Activated CD4-positive, alpha-beta T cell treated with anti-CD3 and anti-CD28 coated beads, Interleukin-2, amount 10 ng/mL, durations not matched to agents 24 days and 14 days (primary cell): ENCODE measurements at places on chromosomes 5 and 9. TPM values are rescaled to one million over a fixed set of nuclear protein-coding genes. Genes with fewer than 3 reads are reported as not detected.

Gene FAM170A
- not detected in 2 replicates for total RNA-seq

GRCh38 chr9:36728651-36729520, 156.2 kb downstream of the MELK start:
- peak; percentile 90 for DNase-seq

Gene TRAF1
- 164 and 166 TPM in 2 replicates for total RNA-seq

DNA sequence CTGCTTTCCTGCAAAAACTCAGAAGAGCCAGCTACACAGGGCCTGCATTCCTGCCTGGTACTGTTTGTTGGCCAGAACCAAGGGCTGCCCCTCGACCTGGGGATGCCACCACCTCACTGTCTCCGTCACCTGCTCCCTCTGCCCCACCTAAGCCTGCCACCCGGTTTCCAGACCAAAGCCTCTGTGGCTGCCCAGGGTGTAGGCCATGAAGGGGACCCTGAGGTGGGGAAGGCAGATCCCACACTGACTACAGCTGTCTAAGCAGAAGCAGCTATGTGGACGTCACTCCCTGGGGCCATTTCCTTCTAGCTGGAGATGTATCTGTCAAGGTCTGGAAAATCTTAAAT, 35.8 kb downstream of the RASGEF1C start:
- no peak for DNase-seq

Gene FOXD4L4
- not detected in 2 replicates for total RNA-seq

DNA sequence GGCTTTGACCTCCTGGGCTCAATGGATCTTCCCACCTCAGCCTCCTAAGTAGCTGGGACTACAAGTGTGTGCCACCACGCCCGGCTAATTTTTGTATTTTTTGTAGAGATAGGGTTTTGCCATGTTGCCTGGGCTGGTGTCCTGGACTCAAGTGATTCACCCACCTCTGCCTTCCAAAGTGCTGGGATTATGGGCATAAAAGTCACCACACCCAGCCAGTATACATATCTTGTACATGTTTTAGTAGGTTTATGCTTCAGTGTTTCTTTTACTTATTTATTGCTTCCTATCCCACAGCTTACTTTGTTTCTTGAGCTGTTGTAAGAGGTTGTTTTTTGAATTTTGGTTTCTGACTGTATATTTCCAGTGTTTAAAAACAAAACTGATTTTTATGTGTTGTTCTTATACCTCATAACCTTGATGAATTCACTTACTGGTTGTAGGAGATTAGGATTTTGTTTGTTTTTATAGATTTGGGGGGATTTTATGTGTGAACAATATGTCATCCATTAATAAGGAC, 12.9 kb downstream of the FBXW5 start:
- DNase-seq: no peak

Gene C1QTNF3
- total RNA-seq: 2.0 and 2.1 TPM in 2 replicates

Gene MYOT
- total RNA-seq: not detected in 2 replicates

DNA sequence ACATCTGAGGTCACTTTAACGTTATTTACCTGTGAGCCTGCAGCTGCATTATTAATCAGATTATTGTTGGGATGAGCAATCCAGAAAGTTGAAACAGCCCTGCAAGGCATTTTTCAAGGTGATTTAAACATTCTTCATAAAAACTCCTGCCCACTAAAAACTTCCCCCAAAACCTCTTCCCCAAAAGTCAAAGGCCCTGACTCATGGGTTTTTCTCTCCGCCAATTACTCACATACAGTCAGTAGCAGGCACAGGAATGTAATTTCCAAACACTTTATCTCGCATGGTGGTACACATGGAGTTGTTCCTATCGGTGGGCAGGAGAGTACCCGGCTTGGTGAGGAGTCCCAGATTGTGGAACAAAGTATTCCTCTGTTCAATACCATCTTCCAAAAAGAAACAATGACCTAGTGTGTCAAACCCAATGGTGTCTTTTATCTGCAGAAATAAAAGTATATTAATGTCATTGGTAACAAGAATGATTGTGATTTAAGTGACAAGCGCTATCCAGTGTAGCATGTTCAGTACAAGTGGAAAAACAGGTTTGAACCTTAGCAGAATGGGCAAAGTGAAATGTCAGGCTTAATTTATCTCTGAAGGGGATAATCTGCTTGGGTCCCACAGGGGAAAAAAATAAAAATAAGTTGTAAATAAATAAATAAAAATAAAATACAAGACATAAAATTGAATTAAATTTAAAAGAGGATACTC, 38.3 kb downstream of the CEMIP2 start:
- peak; percentile 32 for DNase-seq

DNA sequence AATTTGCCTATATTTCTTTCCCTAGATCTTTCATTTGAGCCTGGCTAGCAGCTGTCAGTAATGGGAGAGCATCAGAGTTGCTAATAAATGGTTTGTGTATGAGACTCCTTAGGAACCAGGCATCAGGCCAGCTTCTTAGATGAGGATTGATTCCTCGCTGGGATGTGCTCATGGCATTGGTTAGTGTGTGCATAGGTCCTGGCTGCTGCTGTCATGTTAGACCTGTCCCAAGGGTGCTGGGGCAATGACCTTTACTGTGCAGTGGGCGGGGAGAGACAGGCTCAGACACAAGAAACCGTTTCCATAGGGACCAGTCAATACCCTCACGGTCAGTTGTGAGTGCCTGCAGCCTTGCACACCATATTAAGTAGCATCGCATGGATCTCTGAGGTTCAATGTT, 112.3 kb upstream of the NR3C1 start:
- no peak for DNase-seq

- DNase-seq: no peak
Measured at GRCh38 chr5:168944004-168944403, 356.9 kb downstream of the SLIT3 start.

DNA sequence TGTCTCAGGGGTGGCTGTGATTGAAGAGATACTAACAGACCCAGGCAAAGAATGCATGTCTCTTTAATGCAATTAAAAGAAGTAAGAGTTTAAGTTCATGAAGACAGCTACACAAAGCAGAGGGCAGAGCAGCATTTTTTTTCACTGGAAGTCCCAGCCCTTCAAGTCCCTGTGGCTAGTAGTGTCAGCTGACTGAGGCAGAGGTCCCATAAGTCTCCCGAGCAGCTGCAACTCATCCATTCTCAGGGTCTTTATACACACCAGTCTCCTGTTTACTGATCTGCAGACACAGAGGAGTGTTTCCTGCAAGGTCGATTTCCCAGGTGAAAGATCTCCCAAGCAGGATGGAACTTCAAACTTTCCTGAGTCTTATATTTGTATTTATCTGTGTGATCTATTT, 169.4 kb upstream of the GLRA1 start:
- no peak for DNase-seq

- no peak for DNase-seq
Measured at GRCh38 chr5:112010475-112010874, 253.5 kb upstream of the NREP start.

GRCh38 chr9:8599937-8600336, 800.4 kb upstream of the DMAC1 start:
- DNase-seq: no peak

DNA sequence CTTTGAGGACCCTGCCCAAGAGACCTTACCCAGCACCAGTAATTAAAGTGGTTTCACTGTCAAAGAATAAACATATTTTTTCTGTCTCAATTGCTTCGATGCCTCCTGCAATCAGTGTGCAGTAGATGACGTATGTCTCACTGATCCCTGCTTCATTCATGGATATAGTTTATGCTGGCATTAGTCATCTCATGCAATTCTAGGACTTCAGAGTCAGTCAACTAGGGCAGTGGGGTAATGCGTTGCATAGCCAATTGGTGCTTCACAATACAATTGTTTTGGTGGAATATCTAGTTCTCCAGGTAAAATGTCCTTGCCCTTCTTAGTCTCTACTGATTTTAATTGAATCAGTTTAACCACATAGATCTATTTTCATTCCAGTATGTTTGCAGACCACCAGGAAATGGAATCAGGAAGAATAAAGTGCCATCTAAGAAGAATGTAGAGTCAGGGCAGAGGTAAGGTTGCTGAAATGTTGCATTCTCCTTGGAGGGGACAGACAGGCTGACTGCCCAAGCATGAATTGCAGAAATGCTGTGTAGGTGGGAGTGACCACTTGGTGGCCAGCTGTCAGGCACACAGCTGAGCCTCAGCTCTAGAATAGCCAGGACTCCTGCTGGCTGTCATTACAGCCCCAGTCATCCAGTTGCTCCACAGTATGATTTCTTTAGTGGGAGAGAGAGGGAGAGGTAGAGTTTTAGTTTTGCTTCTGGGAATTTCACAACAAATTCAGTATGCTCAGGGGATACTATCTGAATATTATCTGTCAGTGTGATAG, 73.5 kb upstream of the MEGF10 start:
- DNase-seq: no peak

Gene PELO
- 20.0 and 21.2 TPM in 2 replicates for total RNA-seq

DNA sequence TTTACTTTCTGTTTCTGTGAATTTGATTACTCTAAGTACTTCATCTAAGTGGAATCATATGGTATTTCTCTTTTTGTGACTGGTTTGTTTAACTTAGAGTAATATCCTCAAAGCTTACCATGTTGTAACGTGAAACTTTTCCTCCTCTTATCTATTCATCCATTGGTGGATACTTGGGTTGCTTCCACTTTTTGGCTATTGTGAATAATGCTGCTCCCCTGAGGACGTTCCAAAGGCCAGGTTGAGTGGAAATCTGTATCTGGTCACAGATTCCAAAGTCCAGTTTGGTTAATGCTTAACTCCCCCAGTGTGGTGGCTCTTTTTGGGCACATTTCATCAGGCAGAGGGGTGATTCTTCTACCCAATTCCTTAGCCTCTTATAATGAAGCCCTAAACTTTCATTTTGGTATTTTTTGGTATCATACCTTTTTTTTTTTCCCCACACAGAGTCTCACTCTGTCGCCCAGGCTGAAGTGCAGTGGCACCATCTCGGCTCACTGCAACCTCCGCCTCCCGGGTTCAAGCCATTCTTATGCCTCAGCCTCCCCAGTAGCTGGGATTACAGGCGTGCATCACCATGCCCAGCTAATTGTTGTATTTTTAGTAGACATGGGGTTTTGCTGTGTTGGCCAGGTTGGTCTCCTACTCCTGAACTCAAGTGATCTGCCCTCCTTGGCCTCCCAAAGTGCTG, 65.4 kb downstream of the CMYA5 start:
- no peak for DNase-seq

DNA sequence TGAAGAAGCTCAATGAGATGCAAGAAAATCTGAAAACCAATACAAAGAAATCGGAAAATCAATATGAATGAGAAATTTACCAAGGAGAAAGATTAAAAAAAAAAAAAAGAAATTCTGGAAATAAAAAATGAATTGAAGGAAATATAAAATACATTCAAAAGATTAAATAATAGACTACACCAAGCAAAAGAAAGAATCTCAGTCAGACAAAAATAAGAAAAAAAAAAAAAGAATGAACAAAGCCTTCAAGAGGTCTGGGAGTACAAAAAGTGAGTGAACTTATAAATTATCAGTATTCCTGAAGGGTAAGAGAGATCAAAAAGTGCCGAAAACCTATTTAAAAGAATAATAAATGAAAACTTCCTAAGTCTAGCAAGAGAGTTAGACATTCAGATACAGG, 14.9 kb downstream of the CPLANE1 start:
- DNase-seq: no peak

GRCh38 chr5:175534070-175534932, 55.9 kb downstream of the SFXN1 start:
- DNase-seq: peak; percentile 96

DNA sequence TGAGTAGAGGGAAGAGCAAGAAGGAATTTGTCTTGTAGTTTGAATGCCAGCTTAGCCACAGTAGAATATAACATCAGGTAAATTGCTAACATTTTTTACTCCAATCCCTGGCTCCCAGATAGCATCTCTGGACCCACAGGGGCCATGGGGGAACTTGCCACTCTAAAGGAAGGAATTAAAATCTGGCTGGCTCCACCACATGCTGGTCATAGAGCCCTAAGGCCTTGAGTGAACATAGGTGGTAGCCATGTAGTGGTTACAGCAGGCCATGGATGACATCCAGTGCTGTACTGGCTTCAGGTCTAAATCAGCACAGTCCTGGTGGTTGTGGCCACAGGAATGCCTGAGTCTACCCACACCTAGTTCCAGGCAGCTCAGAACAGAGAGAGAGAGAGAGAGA, 109.9 kb upstream of the RGMB start:
- DNase-seq: no peak

Gene C5orf58
- not detected in 2 replicates for total RNA-seq

- peak; percentile 76 for DNase-seq
Measured at GRCh38 chr9:6024035-6024554, 8.7 kb upstream of the RANBP6 start.

Gene KCNMB1
- 0.07 TPM in 1 of 2 replicates, not detected in the other for total RNA-seq

- no peak for DNase-seq
Measured at GRCh38 chr5:180491496-180491895, 2.7 kb upstream of the CNOT6 start.

Gene UGT3A2
- not detected in 2 replicates for total RNA-seq
